ENCODE measurements at places on chromosomes 2 and 18.

DNA sequence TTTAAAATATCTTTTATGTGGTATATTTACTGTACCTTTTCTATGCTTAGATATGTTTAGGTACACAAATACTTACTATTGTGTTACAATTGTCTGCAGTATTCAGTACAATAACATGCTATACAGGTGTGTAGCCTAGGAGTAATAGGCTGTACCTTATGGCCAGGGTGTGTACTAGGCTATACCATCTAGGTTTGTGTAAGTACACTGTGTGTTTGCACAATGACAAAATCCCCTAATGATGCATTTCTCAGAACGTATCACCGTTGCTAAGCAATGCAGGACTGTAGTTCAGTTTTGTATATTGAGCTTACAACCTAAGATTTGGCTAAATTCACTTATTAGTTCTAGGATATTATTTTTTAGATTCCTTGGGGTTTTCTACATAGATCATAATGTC, 332.3 kb upstream of the HS6ST1 start:
- DNase-seq = no peak

- DNase-seq = no peak
Measured at GRCh38 chr2:190891372-190891771, 10.8 kb downstream of the GLS start.

DNA sequence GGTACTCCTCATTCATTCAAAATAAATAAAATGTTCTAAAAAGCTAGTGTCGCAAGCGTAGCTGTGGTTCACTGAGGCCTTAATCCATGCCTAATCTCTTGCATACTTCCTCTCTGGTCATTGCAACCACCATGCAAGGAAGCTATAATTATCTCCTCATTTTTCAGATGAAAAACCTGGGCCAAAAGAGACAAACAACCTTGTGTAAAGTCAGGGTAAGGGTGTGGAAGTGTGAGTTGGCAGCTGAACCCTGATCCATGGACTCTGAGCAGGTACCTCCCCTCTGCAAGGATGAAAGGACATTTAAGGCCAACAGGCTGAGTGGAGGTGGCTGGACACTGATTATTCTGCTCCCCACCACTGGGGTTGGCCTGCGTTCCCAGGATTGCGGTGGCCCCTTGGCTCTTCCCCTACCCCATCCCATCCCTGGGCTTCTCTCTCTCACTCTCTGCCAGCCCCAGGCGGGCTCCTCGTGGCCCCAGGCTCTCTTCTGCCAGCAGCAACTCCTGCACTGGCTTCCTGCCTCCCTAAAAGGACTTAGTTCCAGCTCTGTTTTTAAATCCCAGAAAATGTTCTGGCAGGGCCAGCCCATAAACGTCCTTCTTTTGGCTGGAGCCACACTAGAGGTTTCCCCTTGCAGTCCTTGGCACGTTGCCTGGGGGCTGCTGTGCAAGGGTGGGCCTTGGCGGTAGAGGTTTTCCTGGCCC, 72.0 kb upstream of the AFF3 start:
- no peak for DNase-seq

GRCh38 chr2:226732478-226733188, 67.0 kb downstream of the IRS1 start:
- DNase-seq = no peak

DNA sequence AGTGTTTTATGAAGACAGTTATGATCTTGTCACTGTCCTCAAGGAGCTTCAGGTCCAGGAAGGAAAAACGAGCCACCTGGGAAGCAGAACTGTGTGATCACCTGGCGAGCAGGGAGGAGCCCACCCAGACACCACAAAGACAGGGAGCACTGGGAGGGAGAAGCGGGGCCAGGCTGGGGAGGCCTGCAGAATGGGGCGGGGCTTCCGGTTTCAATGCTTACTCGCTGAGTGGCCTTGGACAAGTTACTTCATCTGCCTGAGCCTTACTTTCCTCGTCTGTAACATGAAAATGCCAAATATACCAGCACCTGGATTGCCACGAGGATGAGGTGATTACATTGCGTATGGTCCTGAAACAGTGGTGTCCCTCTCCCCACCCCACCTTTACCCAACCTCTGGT, 227.5 kb downstream of the ANKRD30B start:
- DNase-seq = no peak

- DNase-seq = no peak
Measured at GRCh38 chr2:240129311-240129710, 6.8 kb downstream of the COPS9 start.
